ENCODE measurements at places on chromosomes 13 and 19.

- DNase-seq, result no peak
These were observed 4.0 kb downstream of the PIK3R2 start for GRCh38 chr19:18156841-18157464.

DNA sequence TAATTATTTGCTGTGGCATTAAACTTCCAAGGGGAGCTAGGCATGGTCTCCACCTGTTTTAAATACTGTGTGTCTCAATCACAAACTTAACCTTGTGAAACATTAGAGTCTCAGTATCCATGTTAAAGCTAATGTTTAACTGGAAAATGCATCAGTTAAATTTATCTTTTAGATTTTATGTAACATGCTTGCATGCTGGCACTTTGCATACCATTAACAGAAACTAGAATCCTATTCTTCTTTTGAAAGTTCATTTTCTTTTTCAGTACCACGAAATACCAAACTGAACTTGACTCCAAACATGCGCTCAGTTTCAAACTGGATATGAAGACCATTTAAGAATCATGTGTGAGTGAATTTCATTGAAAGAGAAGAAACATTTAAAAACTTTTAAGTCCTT is 328.9 kb upstream of the SLC10A2 start:
- no peak for DNase-seq

- no peak for DNase-seq
These were observed 385.5 kb downstream of the MZT1 start for GRCh38 chr13:72341904-72342303.

DNA sequence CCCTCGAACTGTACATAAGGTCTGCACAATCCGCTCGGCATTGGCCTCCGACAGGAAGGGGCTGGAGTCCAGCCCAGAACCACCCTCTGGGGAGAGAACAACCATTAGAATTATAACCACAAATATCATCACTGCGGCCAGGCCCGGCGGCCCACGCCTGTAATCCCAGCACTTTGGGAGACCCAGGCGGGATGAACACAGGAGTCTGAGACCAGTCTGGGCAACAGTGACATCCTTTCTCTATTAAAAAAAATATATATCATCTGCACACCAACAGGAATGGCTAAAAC is 11.4 kb downstream of the COQ8B start:
- DNase-seq, result no peak

- no peak for DNase-seq
These were observed 17.7 kb upstream of the FBXO17 start for GRCh38 chr19:38993271-38993670.

GRCh38 chr13:48493851-48494250 is 39.0 kb downstream of the RCBTB2 start:
- DNase-seq, result no peak

DNA sequence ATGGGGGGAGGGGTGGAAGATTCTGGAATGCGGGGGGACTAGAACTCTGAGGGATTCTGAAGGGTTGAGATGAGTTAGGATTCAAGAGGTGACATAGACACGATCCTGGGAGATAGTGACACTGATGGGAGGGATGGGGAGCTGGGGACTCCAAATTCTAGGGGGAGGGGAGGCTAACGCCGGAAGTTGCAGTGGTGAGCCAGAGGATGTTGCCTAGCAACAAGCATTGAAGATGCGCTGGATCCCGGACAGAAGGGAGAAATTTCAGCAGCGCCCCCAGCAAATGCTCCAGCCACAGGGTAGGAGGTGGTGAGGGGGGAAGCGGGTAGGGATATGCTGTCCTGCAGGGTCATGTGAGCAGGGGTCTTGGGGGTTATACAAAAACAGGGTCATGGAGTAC is 6.9 kb upstream of the LTBP4 start:
- no peak for DNase-seq

DNA sequence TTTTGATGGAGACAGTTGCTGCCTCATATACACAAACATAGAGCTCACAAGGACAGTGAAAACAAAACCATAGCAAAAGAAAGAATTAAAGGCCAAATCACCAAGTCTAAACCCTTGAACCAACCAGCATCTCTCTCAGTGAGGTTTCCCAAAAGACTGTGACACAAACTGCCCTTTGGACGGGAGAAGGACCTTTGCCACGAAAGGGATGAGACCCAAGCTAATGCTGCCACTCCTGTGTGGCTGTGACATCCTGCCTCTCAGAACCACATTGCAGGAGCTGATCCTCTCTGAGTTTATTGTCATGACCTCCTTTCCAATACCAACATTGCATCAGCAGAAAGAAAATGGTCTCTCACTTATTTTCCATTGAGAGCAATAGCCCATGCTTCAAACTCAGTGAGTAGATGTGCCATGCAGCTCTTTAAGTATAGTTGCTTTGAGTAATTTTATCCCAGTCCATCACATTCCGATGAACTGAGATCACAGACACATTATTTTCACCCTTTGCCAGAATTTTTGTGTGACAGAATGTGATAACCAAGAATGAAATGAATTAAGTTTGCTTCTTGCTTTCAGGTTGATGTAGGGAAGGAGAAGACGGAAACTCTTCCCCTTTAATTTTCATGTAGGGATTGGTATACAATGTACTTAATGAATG is 133.5 kb upstream of the IRS2 start:
- DNase-seq, result no peak

DNA sequence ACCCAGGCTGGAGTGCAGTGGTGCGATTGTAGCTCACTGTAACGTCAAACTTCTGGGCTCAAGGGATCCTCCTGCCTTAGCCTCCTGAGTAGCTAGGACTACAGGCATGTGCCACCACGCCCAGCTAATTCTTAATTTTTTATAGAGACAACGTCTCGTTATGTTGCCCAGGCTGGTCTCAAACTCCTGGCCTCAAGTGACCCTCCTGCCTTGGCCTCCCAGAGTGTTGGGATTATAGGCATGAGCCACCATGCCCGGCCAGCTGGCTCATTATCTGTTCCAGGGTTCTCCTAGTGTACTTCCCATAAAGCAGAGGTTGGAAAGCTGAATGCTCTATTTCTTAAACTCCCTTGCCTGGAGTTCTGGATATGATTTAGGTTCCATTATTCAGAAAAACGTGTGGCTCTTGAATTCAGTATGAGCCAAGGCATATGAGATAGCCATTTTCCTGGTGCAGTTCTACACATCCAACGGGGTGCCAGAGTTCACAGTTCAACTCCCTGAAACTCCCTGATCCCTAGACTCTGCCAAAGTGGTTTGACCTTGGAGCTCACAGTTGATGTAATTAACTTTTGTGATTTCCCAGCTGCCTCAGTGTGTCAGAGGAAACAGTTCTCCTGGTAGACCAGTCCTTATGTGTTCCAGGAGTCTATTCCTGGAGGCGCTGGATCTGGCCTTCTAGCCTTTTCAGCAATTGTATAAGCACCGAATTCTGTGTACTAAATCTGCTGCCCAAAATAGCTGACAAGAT is 21.6 kb downstream of the GPR183 start:
- no peak for DNase-seq

- DNase-seq, result no peak
These were observed 73.1 kb upstream of the MTIF3 start for GRCh38 chr13:27523346-27524073.

- DNase-seq, result no peak
These were observed 2048.3 kb upstream of the PCDH20 start for GRCh38 chr13:63463782-63464610.

DNA sequence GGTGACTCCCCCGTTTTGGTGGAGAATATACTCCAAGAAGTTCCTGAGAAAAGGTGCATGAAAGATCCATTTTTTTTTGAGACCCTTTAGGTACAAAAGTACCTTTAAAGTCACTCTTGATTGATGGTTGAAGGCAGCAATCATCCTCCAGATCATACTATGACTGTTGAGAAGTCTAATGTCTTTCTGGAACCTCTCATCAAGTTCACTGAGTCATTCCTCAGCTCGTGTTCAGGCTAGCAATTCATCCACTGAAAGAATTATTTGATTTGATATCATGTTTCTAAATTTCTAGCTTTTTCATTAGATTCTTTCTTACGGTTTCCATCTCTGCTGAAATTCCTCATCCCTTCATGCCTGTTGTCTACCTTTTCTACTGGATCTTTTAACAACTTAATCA is 65.1 kb upstream of the GJB6 start:
- no peak for DNase-seq

DNA sequence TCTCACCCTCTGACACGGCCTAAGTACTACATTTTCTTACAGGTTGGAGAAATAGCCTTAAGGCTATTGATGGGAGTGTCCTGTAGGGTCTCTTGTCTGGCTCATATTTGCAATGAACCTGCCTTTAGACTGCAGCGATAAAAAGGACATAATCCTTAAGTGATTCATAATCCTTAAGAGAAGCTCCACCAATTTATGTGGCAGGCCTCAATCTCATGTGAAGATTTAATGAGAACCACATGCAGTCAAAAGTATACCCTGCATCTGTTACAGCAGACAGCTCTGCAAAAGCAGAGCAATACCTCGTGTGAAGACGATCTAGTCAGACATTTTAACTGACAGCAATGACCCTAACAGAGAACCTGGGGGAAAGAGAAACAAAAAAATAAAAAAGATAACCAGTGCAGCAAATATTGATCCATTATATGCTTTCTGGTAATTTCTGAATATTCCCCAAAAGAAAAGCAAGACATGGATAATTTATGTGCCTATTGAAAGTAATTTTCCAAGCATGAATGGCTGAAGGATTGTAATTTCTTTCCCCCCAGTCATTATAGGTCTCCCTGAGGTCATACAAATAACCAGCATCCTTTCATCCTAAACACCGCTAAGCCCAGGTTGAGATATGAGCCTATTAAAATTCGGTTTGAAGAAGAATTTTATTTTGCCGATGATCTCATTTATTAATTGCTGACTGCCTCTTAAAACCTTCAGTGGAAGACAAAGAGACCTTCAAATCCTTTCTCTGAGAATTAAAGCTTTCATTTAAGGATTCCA is 321.8 kb upstream of the NBEA start:
- DNase-seq, result no peak

DNA sequence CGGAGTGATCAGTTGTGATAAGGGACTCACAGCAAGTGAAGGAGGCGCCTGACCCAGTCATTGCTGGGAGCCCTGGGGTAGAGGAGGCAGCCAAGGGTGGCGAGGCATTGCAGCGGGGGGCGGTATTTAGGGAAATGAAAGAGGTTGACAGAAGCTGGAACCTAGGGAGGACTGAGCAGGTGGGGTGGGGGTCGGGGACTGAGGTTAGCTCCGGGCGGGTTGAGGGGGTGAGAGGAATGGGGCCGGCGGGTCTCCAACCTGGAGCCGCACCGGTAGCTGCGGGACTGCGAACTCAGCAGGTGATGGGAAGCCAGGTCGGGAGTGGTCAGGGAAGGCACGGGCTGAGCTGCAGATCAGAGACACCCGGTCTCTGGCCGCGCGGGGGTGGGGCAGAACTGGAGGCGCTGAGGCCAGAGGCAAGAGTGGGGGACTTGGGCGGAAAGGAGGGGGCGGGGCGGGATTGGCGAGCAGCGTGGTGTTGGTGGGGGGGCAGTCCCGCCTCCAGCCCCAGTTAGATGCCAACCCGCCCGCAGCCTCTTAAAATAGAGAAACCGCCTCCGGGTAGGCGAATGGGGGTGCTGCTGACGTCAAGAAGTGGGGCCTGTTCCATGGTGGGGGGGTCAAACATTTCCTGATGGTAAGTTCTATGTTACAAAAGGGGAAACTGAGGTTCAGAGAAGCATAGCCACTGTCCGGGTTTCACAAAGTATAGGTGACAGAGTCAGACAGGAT is 1.5 kb downstream of the MAST3 start:
- DNase-seq, result peak; percentile 72

GRCh38 chr13:79710376-79710775 is 229.4 kb downstream of the NDFIP2 start:
- no peak for DNase-seq

Measured in activated naive CD8-positive, alpha-beta T cell treated with anti-CD3 and anti-CD28 coated beads, Interleukin-2, amount 50 U/mL, for 24 hours (primary cell).